Activated T-helper 1 cell treated with anti-CD3 and anti-CD28 coated beads, Interleukin-12 subunit alpha, Interleukin-12 subunit beta, Interleukin-2, Interleukin-4 antibody, amounts not matched to agents 30 ng/mL and 10 ng/mL and 1 ng/mL, durations not matched to agents 14 hours and 24 hours and 36 hours (primary cell): ENCODE measurements at places on chromosomes 5 and 9. TPM values are rescaled to one million over a fixed set of nuclear protein-coding genes. Genes with fewer than 3 reads are reported as not detected.

The CSF1R gene
- 0.10 TPM in 1 of 2 replicates, not detected in the other for total RNA-seq

The CDH12 gene
- total RNA-seq: not detected in 2 replicates

GRCh38 chr9:128825923-128826700 is 3.5 kb downstream of the SPOUT1 start:
- no peak overlapping the region for H3K27ac ChIP-seq
- peaks cover 23% of the 10 kb centered on the region for H3K4me1 ChIP-seq
- H3K27me3 ChIP-seq: no peaks in the 10 kb centered on the region
- no peak for DNase-seq
- H3K4me3 ChIP-seq: no peak overlapping the region

DNA sequence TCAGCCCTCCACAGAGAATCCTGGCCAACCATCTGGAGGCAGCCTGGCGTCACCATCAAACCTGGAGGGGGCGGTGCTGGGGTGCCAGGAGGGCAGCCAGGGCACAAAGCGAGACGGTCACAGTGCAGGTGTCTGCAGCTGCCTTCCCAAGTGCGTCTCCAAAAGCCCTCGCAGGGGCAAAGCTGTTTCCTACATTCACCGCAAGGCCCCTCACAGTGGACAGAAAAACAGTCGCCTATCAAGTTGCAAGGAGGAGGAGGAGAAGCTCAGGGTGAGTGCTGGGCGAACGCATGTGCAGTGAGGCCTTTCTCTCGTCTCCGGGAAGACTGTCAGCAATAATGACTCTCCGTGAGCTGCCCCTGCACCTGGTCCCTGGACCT is 18.0 kb upstream of the LHX3 start:
- H3K27ac ChIP-seq: no peak overlapping the region
- H3K36me3 ChIP-seq: peaks cover 14% of the 10 kb centered on the region
- H3K4me3 ChIP-seq: no peak overlapping the region
- H3K27me3 ChIP-seq: no peaks in the 10 kb centered on the region
- peaks cover 14% of the 10 kb centered on the region for H3K4me1 ChIP-seq

DNA sequence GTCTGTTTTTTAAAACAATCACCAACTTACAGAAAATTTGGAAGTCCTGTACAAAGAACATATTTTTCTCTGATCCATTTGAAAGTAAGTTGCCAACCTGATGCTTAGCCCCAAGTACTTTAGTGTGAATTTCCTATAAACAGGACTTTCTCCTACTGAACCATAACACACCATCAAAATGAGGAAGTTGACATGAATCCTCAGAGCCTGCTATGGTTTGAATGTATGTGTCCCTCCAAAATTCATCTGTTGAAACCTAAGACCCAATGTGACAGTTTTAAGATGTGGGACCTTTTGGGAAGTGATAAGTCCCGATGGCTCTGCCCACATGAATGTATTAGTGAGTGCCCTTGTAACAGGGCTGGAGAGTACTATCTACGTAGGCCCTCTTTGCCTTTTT is 6.4 kb upstream of the ACOT12 start:
- H3K27ac ChIP-seq: no peak overlapping the region
- H3K36me3 ChIP-seq: no peaks in the 10 kb centered on the region
- peaks cover 14% of the 10 kb centered on the region for H3K27me3 ChIP-seq
- H3K4me1 ChIP-seq: no peaks in the 10 kb centered on the region
